ENCODE measurements at places on chromosomes 3 and 15. TPM values are rescaled to one million over a fixed set of nuclear protein-coding genes. Genes with fewer than 3 reads are reported as not detected.
A peak's percentile ranks its signal among the peaks of the same experiment; 100 is the strongest.

DNA sequence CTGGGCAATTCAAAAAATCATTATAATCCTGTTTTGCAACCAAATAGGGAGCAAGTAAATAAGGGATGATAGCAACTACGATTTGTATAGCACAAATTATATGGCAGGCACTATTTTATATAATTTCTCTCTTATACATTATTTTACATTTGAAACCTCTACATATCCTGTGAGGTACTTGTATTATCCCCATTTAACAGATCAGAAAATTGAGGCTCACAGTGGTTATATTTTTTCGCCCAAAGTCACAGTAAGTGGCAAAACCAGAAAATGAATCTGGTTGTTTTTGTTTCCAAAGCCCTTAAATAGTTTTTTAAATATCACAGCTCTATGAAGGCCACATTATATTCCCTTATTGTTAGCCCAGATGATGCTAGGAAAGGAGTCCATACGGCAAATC, 74.3 kb downstream of the MLH1 start:
- H3K4me1 ChIP-seq: peaks cover 3% of the 10 kb centered on the region
- peaks cover 59% of the 10 kb centered on the region for H3K36me3 ChIP-seq
- no peak overlapping the region for H3K4me3 ChIP-seq
- no peak overlapping the region for H3K27ac ChIP-seq

DNA sequence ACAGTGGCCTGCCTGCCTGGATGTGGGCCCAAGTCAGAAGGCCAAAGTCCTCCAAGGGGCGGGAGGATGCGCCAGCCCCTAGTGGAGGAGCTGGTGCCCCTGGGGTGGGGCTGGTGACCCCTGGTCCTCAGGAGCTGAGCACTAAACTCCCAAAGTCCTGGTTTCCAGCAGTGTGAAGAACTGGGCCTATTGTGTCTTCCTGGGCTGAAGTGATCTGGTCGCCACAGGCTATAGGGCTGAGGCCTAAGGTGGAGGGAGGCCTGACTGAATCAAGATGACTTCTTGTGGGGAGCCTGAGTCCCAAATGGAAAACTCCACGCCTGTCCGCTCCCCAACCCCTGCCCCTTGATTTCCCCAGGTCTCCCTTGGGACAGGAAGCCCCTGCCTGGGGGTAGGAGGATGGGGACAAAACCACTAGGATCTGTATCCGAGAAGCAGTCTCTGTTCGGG, 753 bp upstream of the FES start:
- no peaks in the 10 kb centered on the region for H3K27me3 ChIP-seq
- peaks cover 38% of the 10 kb centered on the region for H3K4me1 ChIP-seq
- H3K27ac ChIP-seq: peak overlapping the region; percentile 97
- peak overlapping the region; percentile 77 for H3K4me3 ChIP-seq

- H3K36me3 ChIP-seq: no peaks in the 10 kb centered on the region
- no peak overlapping the region for H3K27ac ChIP-seq
- peaks cover 3% of the 10 kb centered on the region for H3K4me1 ChIP-seq
- peaks cover 13% of the 10 kb centered on the region for H3K27me3 ChIP-seq
These were observed 22.0 kb downstream of the RGMA start for GRCh38 chr15:93066834-93067648.

DNA sequence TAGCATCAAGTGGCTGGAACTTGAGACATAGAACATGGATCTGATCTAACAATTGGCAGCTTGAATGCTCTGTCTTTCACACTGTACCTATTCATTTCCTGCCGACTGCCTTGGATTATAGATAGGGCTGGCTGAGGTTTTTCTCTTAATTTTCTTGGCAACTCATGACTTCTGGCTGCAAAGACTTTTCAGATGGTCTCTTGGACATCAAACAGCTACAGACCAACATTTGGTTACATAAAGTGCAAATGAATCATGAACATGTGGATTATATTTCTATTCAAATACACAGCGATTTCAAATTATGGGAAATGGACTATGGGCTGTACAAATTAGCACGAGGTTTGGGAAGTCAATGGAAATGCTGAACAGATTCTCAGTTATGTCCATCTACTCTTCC, 26.2 kb upstream of the IL16 start:
- H3K4me1 ChIP-seq: peaks cover 16% of the 10 kb centered on the region
- no peaks in the 10 kb centered on the region for H3K36me3 ChIP-seq
- no peak overlapping the region for H3K27ac ChIP-seq
- H3K27me3 ChIP-seq: no peaks in the 10 kb centered on the region

- no peak overlapping the region for H3K4me3 ChIP-seq
- H3K4me1 ChIP-seq: no peaks in the 10 kb centered on the region
- H3K36me3 ChIP-seq: peaks cover 15% of the 10 kb centered on the region
- no peaks in the 10 kb centered on the region for H3K27me3 ChIP-seq
- DNase-seq: no peak
These were observed 40.9 kb downstream of the CCR4 start for GRCh38 chr3:32992310-32992686.

DNA sequence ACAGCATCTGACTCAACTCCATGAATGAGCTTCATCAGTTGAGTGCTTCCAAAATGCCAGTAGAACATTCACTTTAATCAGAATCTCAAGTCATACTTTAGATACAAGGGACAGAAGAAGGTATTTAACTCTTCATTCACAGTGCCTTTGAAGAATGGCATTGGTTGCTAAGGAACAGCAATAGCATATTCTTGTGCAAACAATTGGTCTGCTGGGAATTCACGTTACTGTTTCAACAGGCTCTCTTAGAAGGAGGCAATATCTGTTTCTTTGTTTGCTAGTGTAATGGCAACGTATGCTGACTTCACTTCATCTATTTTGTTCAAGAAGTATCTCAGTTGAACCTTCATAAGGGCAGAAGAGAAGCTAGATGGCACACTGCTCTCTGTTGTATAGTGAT, 113.9 kb downstream of the TMEM108 start:
- peaks cover 7% of the 10 kb centered on the region for H3K4me1 ChIP-seq
- no peaks in the 10 kb centered on the region for H3K27me3 ChIP-seq
- H3K4me3 ChIP-seq: no peak overlapping the region
- H3K27ac ChIP-seq: no peak overlapping the region
- no peak for DNase-seq
- H3K36me3 ChIP-seq: no peaks in the 10 kb centered on the region

- peaks cover 25% of the 10 kb centered on the region for H3K36me3 ChIP-seq
- H3K27ac ChIP-seq: peak overlapping the region; percentile 97
- H3K4me1 ChIP-seq: peaks cover 34% of the 10 kb centered on the region
These were observed 1.2 kb downstream of the SHISA5 start for GRCh38 chr3:48502728-48503168.

DNA sequence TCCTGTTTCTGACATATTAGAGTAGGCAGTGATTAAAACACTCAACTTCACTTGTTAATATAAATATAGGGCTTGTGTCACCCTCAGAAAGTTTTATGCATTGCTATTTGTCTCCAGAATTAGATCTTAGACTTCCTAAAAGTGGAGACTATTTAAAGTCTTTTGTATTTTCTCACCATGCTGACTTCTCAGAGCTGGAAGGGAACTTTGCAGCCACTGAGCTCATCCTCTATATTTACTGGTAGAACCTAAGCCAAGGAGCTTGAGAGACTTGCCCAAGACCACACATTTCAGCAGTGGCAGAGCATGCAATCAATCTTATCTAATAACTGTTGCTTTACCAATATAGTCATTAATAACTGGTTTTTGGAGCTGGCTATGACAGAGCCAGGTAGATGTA, 53.2 kb downstream of the STAC start:
- H3K27ac ChIP-seq: no peak overlapping the region
- H3K27me3 ChIP-seq: no peaks in the 10 kb centered on the region
- no peak overlapping the region for H3K4me3 ChIP-seq
- no peaks in the 10 kb centered on the region for H3K36me3 ChIP-seq
- H3K4me1 ChIP-seq: no peaks in the 10 kb centered on the region

DNA sequence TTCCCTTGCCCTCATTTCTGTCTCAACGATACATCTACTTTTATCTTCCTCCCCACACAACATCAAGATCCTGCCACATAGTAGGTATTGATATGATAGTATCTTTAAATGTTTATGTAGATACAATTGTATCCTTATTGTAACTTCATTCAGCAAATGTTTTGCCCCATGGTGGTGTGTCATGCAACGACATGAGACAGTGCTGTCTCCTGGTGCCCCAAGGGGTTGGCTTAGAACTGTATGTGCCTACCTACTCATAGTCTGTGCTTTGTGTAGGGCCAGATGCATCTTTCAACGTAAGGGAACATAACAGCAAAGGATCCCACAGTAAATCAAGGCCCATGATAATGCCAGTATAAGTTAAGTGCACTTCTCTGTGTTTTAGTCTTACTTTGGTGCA, 2.8 kb upstream of the CD47 start:
- H3K36me3 ChIP-seq: no peaks in the 10 kb centered on the region
- DNase-seq: no peak
- H3K4me3 ChIP-seq: no peak overlapping the region

DNA sequence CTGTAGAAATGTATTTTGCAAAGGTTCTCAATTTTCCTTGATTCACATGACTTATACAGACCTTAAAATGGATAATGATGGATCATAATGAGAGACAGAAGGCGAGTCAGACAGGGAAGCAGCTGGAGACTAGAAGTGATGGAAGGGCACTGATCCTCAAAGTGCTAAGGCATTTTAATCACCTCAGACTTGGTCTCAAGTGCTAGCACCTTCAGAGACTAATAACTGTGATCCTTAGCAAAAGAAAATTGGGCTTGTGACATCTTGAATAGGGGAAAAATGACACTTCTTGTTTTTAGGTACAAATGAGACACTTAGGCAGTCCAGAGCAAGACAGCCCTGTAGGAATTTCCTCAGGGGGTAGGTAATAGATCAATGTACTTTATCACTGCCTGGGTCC, 1011.7 kb downstream of the SQOR start:
- no peaks in the 10 kb centered on the region for H3K4me1 ChIP-seq
- DNase-seq: no peak
- H3K36me3 ChIP-seq: no peaks in the 10 kb centered on the region
- H3K27me3 ChIP-seq: no peaks in the 10 kb centered on the region
- no peak overlapping the region for H3K4me3 ChIP-seq
- H3K27ac ChIP-seq: no peak overlapping the region

GRCh38 chr3:196216089-196216564, at the start of gene SLC51A:
Gene SLC51A, plus strand, starts transcription at chr3:196216534. Its CDS starts 179 bp downstream, at chr3:196216713.
- DNase-seq: no peak
- H3K4me3 ChIP-seq: no peak within 1 kb of the TSS
- H3K27ac ChIP-seq: no peak within 1 kb of the TSS
- peaks cover 16% of the 10 kb centered on the region for H3K4me1 ChIP-seq
- H3K36me3 ChIP-seq: no peaks in the 10 kb centered on the region
- H3K27me3 ChIP-seq: peaks cover 5% of the 10 kb centered on the region

GRCh38 chr3:64405211-64405835, 180.1 kb upstream of the PRICKLE2 start:
- peaks cover 12% of the 10 kb centered on the region for H3K4me1 ChIP-seq
- H3K36me3 ChIP-seq: no peaks in the 10 kb centered on the region
- H3K27me3 ChIP-seq: no peaks in the 10 kb centered on the region
- H3K4me3 ChIP-seq: no peak overlapping the region
- no peak for DNase-seq
- no peak overlapping the region for H3K27ac ChIP-seq

DNA sequence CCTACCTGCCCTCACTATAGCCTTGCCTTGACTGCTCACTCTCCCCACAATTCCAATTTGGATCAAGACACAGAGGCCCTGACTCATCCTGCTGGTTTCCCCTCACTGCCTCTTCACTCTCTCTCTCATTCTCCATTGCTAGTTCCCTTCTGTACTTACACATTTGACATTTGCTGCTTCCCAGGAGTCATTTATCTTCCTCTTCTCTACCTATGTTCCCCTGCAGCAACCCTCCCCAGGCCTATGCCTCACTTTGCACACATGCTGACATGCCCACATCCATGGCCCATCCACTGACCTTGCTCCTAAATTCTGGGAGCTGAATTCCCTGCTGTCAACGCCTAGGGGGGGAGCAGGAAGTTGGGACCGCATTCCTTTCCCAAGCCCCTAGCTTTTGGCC, 82.2 kb downstream of the SRGAP3 start:
- no peak overlapping the region for H3K4me3 ChIP-seq
- H3K27ac ChIP-seq: no peak overlapping the region
- DNase-seq: no peak
- H3K27me3 ChIP-seq: no peaks in the 10 kb centered on the region

DNA sequence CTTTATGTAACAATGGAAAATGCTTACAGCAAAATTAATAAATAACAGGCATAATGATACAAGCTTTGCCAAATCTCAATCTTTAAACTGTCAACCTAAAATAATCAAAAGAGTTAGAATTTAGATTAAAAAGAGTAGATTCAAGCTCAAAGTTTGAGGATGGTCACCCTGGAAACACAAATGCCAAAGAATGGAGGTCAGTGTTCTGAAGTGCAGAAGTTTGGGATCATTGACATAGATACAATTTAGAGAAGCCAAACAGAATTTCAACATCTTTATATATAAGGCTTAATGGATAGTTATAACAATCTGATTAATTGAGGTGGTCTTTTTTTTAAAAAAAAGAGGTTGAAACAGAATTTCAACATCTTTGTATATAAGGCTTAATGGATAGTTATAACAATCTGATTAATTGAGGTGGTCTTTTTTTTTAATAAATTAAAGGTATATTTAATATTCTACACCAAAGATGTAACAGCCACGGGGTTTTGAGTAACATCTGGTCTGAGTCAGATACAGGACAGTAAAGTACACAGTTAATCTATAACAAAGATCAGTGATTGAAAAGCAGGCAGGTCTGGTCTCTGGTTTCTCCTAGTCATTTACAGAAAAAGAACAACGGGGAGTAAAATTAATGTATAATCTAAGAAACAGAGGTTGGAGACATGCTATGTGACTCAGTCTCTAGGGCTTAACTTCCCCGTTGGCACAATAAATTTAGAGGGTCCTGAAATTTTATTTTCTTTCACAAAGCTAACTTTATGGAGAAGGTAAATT, 490.7 kb downstream of the GBE1 start:
- no peak for DNase-seq
- no peaks in the 10 kb centered on the region for H3K4me1 ChIP-seq
- no peaks in the 10 kb centered on the region for H3K27me3 ChIP-seq
- H3K27ac ChIP-seq: no peak overlapping the region

GRCh38 chr15:78570710-78571109, 5.4 kb downstream of the CHRNA5 start:
- H3K4me1 ChIP-seq: peaks cover 9% of the 10 kb centered on the region
- H3K27me3 ChIP-seq: no peaks in the 10 kb centered on the region
- H3K36me3 ChIP-seq: no peaks in the 10 kb centered on the region
- no peak overlapping the region for H3K4me3 ChIP-seq
- DNase-seq: no peak

DNA sequence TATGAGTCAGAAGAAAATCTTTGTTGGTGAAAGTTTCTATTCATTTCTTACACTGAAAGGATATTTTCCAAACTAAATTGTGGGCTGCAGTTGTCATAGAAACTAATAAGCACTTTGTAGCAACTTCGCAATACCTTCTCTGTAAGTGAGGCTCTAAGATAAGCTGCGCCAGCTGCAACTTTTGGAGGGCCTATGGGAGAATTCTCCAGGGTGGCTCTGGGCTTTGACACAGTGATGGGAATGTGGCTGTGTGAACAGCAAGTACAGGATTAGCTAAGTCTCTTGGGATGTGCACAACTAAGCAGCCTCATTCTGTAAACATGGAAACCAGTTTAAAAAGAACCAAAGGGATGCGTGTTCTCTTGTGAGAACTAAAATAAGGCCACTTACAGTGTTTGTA, 124.6 kb upstream of the SGO1 start:
- DNase-seq: no peak
- H3K4me1 ChIP-seq: no peaks in the 10 kb centered on the region
- no peak overlapping the region for H3K4me3 ChIP-seq
- no peak overlapping the region for H3K27ac ChIP-seq
- no peaks in the 10 kb centered on the region for H3K36me3 ChIP-seq
- no peaks in the 10 kb centered on the region for H3K27me3 ChIP-seq

SYNM gene
- total RNA-seq: 26.8 TPM

IGSF10 gene
- 30.9 TPM for total RNA-seq

ATP13A4 gene
- 188 TPM for total RNA-seq

SLC22A13 gene
- total RNA-seq: 0.32 TPM

MYZAP gene
- 41.3 TPM for total RNA-seq

MYEF2 gene
- total RNA-seq: 18.8 TPM

PPP2R3A gene
- 9.0 TPM for total RNA-seq
